Left kidney (tissue), 8 donors: ENCODE measurements at places on chromosomes 7 and 10.

GRCh38 chr7:139646566-139646965, 123.1 kb downstream of the CLEC2L start:
- DNase-seq: no peak

- no peak for DNase-seq
Observed at GRCh38 chr7:48611993-48612392, 312.4 kb upstream of the CDC14C start.

GRCh38 chr10:78176320-78177317, 143.0 kb downstream of the RPS24 start:
- DNase-seq: no peak

GRCh38 chr7:111029141-111029572, 61.8 kb upstream of the LRRN3 start:
- no peak for DNase-seq

DNA sequence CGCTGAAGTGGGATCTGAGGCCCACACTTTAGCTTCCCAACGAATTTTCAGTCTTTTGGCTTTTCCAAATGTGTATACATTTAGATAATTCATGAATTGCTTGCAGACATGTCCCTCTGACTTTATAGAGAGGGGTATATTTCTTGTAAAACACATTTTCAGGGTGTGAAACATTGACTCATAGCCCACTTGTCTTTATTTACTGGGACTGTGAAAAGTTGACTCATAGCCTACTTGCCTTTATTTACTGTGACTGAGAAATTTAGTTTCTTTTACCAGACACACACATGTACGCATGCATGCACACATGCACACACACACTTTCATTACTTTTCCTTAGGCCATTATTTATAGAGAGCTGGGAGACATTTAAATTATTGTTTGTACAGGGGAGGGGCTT, 79.1 kb downstream of the VTI1A start:
- no peak for DNase-seq

- no peak for DNase-seq
Observed at GRCh38 chr7:134431815-134432214, 27.1 kb downstream of the AKR1B1 start.

- DNase-seq: no peak
Observed at GRCh38 chr7:115038158-115038557, 116.3 kb downstream of the MDFIC start.

GRCh38 chr7:557558-557881, 37.9 kb upstream of the PDGFA start:
- DNase-seq: no peak

DNA sequence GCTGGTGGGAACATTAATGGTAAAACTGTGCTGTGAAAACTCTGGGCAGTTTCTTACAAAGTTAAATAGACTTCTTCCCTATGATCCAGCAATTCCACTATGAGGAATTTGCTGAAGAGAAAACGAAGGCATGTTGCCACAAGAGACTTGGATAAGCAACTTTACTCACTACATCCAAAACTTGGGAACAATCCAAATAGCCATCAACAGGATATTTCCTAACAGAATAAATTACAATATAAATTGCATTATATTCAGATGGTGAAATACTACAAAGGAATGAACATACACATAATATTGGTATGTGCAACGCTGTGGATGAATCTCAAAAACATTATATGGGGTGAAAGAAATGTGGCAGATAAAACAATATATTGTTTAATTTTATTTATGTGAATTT, 21.4 kb upstream of the MKI67 start:
- no peak for DNase-seq

GRCh38 chr10:93916257-93917063, 22.7 kb downstream of the SLC35G1 start:
- DNase-seq: peak; percentile 64

- DNase-seq: no peak
Observed at GRCh38 chr10:36147529-36147928, 505.4 kb upstream of the FZD8 start.

GRCh38 chr10:112815269-112816032, 134.6 kb upstream of the TCF7L2 start:
- no peak for DNase-seq
